Natural killer cell (primary cell): ENCODE measurements at places on chromosomes 16 and 17. TPM values are rescaled to one million over a fixed set of nuclear protein-coding genes. Genes with fewer than 3 reads are reported as not detected.

The VPS35 gene
- total RNA-seq: 44.1 TPM

The KCTD11 gene
- 5.6 TPM for total RNA-seq

DNA sequence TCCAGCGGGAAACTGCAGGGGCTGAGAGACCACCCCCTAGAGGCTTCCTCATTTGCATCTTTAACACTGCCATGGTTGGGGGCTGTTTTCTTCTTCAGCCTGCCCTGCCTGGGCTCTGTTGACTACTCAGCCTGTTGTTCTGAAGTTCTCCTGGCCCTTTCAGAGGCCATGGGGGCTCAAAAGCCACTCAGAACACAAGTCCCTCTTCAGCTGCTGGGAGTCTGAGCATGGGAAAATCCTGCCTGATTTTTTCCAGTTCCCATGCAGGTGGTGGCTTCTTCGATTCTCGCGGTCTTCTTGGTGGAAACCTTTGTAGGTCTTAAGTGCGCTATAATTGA, 36.3 kb downstream of the PLCG2 start:
- no peak for DNase-seq

DNA sequence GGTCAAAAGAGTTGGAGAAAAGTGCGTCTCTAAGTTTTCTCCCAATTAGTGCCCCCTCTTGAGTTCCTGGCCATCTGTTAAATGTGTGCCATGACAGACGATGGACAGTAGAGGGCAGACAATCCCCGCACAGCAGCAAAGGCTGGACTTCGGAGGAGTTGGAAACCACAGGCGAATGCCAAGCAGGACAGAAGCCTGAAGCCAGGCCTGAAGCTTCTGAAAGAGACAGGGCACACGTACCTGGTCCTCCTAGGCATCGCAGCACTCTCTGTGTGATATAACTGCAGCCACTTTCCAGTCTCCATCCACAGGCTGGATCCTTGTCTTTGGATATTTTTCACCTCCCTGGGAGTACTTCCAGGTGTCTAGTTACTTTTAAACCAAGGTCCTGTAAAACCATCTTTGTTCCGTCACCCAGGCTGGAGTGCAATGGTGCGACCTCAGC, 14.5 kb downstream of the C17orf100 start:
- peak; percentile 71 for DNase-seq

- DNase-seq: peak; percentile 1
Observed at GRCh38 chr17:71085238-71086033, 916.1 kb downstream of the KCNJ2 start.

- peak; percentile 38 for DNase-seq
Observed at GRCh38 chr17:45823598-45823997, 21.1 kb upstream of the SPPL2C start.

DNA sequence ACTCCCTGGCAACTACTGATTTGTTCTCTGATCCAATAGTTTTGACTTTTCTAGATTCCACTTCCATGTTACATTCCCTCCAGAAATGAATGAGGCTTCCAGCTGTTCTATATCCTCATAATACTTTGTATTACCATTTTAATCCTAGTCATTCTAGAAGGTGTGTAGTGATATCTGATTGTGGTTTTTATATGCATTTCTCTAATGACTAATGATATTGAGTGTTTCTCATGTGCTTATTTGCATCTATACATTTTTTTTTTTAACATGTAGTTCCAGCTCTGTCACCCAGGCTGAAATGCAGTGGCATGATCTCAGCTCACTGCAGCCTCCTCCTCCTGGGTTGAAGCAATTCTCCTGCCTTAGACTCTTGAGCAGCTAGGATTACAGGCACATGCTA, 7.3 kb downstream of the ADGRG5 start:
- no peak for DNase-seq

The NF1 gene
- 30.3 TPM for total RNA-seq

The HAS3 gene
- total RNA-seq: 2.3 TPM

The CCL7 gene
- total RNA-seq: not detected

The CIITA gene
- total RNA-seq: 17.7 TPM

- DNase-seq: peak; percentile 87
Observed at GRCh38 chr17:75877752-75878173, 618 bp downstream of the TRIM47 start.

- no peak for DNase-seq
Observed at GRCh38 chr16:56041556-56042140, 149.6 kb upstream of the GNAO1 start.

GRCh38 chr17:6366221-6366666, 68.7 kb downstream of the AIPL1 start:
- no peak for DNase-seq

- DNase-seq: peak; percentile 47
Observed at GRCh38 chr16:87945351-87946042, 5.7 kb upstream of the BANP start.

The PFN1 gene
- total RNA-seq: 1,278 TPM

- no peak for DNase-seq
Observed at GRCh38 chr17:57138030-57138911, 53.2 kb downstream of the AKAP1 start.

DNA sequence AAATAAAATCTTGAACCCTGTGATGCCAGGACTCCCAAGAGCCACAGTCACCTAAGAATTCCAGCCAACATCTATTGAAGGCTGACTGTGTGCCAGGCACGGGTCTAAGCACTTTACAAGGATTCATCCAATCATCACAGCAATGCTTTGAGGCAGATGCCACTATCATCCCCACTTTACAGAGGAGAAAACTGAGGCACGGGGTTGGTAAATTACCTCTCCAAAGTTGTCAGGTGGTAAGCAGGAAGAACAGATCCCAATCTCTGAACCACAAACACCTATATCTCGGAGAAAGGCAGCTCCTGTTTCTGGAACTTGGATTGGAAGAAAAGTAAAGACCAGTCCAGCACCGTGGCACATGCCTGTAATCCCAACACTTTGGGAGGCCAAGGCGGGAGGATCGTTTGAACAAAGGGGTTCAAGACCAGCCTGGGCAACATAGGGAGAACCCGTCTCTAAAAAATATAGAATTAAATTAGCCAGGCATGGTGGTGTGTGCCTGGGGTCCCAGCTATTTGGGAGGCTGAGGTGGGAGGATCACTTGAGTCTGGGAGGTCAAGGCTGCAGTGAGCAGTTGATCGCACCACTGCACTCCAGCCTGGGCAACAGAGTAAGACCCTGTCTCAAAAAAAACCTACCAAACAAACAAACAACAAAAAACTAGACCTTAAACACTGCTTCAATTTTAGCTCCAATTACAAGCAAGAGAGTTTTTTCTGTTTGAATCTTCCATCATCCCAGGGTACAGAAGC, 60.7 kb upstream of the SIAH1 start:
- no peak for DNase-seq

GRCh38 chr16:11473728-11474127, 113.0 kb downstream of the LITAF start:
- no peak for DNase-seq

DNA sequence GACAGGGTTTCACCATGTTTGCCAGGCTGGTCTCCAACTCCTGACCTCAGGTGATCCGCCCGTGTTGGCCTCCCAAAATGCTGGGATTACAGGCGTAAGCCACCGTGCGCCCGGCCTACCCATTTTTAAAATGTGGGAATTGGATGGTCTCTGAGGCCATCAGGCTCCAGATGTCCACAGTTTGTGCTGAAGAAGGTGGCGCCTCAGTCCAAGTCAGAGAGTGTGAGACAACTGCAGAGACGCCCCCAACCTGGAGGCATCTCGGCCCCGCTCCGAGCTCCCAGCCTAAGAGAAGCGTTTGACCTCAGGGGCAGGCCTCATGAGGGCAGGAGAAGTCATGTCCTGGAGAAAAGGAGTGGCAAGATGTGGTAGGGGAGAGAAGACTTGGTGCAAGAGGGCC, 146.5 kb downstream of the MRM1 start:
- no peak for DNase-seq

DNA sequence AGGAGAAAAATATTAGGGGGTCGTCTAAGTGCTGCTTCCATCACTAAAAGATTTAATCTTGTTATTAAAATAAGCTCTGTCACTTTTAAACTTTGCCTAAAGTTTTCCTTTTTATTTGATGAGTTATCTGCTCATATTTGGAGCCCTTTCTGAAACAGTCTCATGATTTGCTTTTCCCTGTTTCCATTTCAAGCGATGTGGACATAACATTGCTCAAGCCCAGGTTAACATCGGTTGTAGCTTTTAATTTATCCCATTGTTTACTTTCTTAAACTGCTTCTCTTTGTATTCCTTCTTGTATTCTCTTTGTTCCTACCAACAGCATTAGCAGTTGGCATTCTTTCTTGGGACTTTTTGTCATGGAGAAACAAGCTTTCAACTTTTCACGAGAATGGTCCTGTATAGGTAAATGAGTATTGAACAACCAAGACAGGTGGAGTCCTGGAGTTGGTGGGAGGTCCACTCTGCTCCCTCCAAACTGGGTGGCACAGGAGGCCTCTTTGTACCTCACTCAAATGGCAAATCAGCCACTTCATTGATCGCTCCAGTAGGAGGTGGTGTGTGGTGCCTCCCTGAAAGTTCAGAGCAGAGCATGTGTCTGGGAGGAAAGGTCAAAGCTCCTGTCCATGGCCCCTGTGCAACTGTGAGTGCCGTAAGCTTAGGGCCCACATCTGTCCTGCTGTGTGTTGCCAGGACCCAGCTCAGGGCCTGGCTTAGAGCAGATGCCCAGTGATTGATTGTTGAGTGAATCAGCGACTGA, 107.0 kb downstream of the CYLD start:
- DNase-seq: no peak

GRCh38 chr16:79800016-79800608, 199.6 kb upstream of the MAF start:
- no peak for DNase-seq

DNA sequence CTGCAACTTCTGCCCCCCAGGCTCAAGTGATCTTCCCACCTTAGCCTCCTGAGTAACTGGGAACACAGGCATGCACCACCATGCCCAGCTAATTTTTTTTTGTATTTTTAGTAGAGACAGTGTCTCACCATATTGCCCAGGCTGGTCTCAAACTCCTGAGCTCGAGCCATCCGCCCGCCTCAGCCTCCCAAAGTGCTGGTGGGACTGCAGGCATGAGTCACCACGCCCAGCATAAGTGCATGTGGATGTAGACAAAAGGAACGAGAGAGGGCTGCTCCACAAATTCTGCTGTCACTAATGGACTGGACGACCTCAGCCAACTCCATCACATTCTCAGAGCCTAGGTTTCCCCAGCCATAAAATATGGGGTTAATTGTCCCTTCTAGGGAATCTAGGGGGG, 7.7 kb upstream of the SP2 start:
- DNase-seq: no peak

The ALOX15 gene
- not detected for total RNA-seq

- no peak for DNase-seq
Observed at GRCh38 chr17:4119299-4119698, 23.5 kb downstream of the ZZEF1 start.

- DNase-seq: no peak
Observed at GRCh38 chr17:38353086-38353604, 1.5 kb downstream of the SOCS7 start.

- no peak for DNase-seq
Observed at GRCh38 chr16:3748307-3748706, 31.0 kb upstream of the TRAP1 start.

- DNase-seq: no peak
Observed at GRCh38 chr16:1532771-1533170, 695 bp upstream of the TMEM204 start.

The MAP2K6 gene
- total RNA-seq: 14.0 TPM

The CLEC19A gene
- not detected for total RNA-seq

DNA sequence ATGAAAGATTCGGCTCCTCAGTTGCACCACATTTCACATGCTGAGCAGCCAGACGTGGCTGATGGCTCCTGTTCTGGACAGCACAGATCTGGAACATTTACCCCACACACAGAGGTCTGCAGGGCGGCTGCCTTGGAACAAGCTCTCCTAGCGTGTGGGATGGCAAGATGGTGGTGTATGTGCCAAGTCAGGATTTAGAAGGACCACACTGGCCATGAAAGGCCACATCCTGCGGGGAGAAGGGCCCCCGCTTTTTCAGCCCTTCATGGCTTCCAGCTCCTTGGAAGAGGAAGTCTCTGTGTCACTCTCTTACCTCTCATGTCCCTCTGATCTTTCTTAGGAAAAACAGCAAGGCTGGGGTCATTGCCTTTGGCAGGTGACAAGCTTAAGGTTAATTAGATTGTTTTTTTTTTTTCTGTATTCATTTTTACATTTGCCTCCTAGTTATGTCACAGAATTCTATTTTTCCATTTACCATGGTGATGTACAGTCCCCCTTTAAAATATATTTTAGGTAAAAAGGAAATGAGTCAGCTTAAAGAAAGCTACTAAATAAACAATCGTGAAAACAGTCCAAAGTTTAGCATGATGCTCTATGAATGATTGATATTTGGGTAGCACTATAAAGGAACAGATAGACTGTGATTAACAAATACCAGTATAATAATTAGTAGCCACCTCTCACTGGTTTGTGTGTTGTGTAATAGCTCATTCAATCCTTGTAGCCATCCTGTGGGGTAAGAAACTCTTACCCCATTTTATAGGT, 396.6 kb downstream of the CPPED1 start:
- no peak for DNase-seq

DNA sequence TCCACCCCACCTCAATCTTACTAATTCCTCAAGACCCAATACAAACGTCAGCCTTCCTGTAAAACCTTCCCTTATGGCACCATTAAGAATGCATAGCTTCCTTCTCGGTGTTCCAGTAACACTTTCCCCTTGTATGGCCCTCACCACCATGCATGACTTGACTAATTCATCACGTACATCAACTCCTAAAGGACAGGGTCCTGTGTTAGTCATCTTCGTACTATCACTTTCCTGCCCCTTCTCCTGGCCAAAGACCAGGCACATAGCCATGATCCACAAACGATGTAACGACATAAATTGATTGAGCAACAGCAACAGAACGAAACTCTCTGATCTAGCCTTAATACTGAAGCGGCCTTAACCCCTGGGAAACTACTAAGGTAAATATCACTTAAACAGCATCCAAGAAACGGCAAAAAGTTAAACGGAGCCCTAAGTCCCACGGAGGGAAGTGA, 612 bp downstream of the PSMD12 start:
- DNase-seq: no peak

The SGSH gene
- total RNA-seq: 73.4 TPM

- no peak for DNase-seq
Observed at GRCh38 chr17:79989106-79989835, 46.4 kb downstream of the TBC1D16 start.

GRCh38 chr17:2244545-2245525, 58.8 kb downstream of the SMG6 start:
- DNase-seq: peak; percentile 78

- DNase-seq: no peak
Observed at GRCh38 chr17:64231567-64232141, 31.4 kb downstream of the TEX2 start.

The RAI1 gene
- total RNA-seq: 39.8 TPM

DNA sequence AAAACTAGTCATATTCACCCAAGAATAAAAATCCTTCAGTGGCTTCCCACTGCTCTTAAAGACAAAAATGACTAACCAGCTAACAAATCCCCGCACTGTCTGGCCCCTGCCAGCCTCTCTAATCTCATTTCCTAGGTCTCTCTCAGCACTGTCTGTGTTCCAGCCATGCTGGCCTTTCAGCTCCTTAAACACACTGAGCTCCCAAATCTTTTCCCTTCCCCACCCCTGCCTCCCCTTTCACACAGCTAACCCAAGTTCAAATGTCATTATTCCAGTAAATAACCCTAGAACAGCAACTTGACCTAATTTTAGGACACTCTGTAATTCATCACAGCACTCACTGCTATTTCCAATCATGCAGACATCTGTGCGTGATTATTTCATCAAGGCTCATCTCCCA, 7.8 kb downstream of the SHCBP1 start:
- DNase-seq: no peak
